Natural killer cell (primary cell): ENCODE measurements at places on chromosomes 2 and 18. TPM values are rescaled to one million over a fixed set of nuclear protein-coding genes. Genes with fewer than 3 reads are reported as not detected.

GRCh38 chr18:22057908-22058527, 111.4 kb upstream of the GATA6 start:
- no peak for DNase-seq

- DNase-seq: no peak
These were observed 57.8 kb upstream of the CHN1 start for GRCh38 chr2:175062787-175063585.

GRCh38 chr2:226564667-226565066, 235.0 kb downstream of the IRS1 start:
- no peak for DNase-seq

DNA sequence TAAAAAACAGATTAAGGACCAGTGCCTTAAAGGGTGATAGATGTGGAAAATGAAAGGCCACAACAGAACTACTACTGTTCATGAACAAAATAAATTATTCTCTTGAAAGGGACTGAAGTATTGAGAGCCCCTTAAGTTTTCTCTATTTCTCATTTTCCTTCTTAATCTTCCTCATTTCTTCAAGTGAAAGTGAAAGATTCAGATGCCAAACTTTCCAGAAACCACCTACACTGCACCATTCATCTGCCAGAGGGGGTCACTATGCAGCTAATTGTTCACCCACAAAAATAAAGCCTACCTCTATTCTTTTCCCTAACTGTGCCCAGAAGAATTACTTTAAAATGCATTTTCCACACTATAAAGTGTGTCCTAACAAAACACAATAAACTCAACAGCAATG, 140.1 kb downstream of the NR4A2 start:
- peak; percentile 37 for DNase-seq

GRCh38 chr2:147232225-147232669, 612.6 kb upstream of the ACVR2A start:
- DNase-seq: no peak

DNA sequence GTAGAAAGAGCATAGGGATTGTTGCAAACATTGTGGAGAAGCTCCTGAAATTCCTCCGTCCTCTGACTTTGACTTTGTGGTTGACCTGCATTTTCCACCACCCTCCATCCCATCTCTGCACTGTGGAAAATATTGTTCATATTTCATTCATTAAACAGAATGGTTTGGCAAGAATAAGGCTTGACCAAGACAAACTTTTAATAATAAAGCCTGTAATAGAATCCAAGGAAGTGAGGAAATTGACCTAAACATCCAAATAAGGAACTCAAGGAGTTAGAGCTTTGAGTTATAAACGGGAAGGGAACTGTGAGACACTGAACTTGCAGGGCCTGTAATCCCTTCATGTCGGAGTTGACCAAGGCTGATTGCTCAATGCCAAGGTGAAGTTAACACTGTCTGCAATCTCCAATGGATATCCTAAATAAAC, 115.2 kb downstream of the GFPT1 start:
- no peak for DNase-seq

- no peak for DNase-seq
These were observed 135.4 kb downstream of the PRKCE start for GRCh38 chr2:45786836-45787357.

DNA sequence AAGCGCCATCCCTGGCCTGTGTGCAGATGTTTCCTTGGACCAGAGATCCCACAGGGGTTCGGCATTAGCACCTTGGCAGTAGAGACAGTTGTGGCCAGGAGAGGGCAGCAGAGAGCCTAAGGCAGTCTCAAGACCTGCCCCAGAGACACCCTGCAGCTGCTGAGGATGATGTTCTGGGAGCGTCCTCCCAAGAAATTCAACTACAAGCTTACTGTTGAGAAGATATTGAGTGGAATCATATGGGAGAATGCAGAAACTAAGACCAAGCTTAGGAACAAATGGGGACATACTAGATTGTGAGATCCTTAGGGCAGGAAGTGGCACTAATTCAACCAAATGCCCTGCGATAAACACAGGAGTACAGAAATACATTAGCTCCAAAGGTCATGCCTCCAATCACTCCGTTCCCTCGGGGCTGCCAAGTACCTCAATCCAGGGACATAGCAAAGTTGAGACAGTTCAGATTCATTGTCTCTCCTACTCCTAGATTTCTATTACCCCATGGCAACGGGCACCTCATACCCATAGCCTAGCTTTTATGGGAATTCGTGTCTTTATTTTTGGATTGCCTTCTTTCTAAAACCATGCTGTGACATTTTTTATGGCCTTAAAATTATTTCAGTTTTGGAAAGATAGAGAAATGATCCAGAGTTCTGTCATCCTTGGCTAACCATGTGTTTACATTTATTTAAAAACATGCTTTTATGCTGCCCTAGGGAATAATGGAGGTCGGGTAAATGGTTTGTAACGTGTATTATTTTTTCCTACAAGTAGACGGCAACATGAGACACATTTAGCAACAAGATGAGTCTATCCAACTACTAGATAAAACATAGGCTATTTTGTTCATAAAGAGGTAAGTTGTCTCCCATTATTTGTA, 2.2 kb upstream of the ERMN start:
- peak; percentile 76 for DNase-seq

Gene ZFAND2B
- total RNA-seq: 67.6 TPM

Gene RAB6C
- 0.09 TPM for total RNA-seq

Gene RASGRP3
- total RNA-seq: 1.8 TPM

Gene CNNM4
- total RNA-seq: 9.9 TPM
